ENCODE measurements at places on chromosomes 16 and 17.
A peak's percentile ranks its signal among the peaks of the same experiment; 100 is the strongest.

- DNase-seq, result no peak
Observed at GRCh38 chr17:47208744-47209488, at the start of gene MYL4. Gene MYL4, plus strand, starts transcription at chr17:47209348. Its CDS starts 75 bp downstream, at chr17:47209423.

GRCh38 chr17:35245196-35245486 is 2.3 kb downstream of the SLFN5 start:
- no peak for DNase-seq

DNA sequence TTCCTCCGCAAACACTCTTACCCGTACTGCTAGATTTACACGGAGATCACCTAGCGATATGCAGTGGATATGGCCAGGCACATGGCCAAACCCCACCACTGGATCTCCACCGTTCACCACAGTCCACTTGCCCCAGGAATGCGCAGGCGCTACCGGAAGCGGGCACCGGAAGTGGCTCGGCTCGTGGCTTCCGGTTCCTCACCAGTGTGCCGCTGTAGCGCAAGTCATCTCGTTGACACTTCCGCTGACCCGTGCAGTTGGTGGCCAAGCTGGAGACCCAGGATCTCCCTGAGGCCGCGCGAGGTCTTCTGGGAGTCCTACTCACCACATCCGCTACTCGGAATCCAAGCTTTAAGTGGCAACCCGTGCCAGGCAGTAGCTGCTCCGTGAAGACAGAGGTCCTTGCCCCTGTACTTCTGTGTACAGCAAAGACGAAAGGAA is 11.5 kb downstream of the ZNF597 start:
- DNase-seq, result no peak

- no peak for DNase-seq
Observed at GRCh38 chr16:21943571-21943970, 9.6 kb upstream of the UQCRC2 start.

DNA sequence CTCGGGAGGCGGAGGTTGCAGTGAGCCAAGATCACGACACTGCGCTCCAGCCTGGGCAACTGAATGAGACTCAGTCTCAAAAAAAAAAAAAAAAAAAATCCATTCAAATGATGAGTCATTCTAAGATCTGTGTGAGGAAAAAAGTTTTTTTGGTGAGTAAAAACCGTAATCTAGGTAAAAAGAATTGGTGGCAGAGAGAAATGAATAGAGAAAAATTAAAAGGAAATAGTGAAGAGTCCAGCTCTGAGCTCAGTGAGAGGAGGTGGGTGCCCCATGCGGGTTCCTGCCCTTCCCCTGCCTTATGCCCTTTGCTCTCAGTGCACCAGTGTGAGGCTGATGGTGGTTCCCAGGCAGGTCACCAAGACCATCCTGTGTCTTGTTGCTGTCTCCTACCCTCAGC is 20.9 kb downstream of the GAN start:
- DNase-seq, result no peak

DNA sequence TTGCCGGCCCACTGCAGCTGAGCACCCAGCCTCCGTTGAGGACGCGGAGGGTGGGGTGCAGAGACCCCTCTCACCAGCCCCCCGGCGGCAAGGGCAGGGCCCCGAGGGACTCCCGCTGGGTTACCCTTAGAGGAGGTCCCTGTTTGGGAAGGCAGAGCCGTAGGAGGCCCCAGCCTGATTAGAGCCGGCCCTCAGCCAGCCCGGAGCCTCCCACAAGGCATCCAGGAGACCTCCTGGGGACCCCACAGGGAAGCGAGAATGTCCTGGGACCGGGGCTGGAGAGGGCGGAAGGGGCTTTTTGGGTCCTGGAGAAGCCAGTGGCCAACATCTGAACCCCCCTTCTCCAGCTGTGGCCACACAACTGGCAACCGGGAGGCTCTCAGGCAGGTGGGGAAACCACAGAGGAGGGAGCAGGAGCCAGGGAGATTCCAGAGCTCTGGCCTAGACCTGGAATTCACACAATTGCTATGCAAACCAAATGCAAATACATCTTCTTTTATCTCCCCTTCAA is 21.7 kb upstream of the SP6 start:
- no peak for DNase-seq

- DNase-seq, result no peak
Observed at GRCh38 chr16:57049678-57050077, 42.7 kb upstream of the CPNE2 start.

DNA sequence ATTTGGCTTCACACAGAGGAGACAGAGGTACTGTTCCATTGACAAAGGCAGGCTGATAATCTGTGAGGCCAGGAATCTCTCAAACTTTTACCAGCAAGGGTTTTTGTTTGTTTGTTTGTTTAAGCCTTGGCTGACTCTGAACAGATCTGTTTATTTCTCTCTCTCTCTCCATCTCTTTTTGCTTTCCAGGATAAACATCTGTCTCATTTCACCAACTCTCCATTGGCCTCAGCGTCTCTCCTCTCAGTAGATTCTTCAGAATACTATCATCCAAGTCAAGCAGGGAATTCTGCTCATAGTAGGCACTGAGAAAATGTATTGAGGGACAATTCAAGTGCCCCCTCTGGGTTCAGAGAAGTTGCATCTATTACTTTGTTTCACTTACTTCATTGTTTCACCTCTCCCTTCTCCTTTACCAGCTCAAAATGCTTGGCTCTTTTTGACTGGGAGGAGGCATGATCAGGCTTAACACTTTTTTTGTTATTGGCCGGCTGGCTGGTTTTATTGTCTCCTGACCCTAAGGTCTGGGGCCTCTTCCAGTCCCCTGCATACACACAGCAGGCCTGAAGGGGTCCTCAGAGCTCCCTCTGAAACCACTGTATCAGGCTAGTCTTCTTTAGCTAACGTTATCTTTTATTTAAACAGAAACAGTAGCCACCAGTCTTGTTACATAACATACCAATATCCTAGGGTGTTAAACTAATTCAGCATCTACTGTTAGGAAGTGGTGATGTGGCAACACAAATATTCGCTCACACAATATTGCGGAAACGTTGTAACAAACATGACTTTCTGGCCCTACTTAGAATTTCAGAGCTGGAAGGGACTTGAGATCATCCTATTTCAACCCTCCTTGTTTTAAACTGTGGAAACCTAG is 2.0 kb upstream of the YPEL2 start:
- peak; percentile 68 for DNase-seq

- DNase-seq, result no peak
Observed at GRCh38 chr16:75112734-75113491, 3.7 kb downstream of the LDHD start.

GRCh38 chr16:16127469-16128116 is 95.7 kb downstream of the ABCC6 start:
- peak; percentile 82 for DNase-seq

GRCh38 chr17:50264263-50265113 is 9.8 kb upstream of the TMEM92 start:
- DNase-seq, result no peak

DNA sequence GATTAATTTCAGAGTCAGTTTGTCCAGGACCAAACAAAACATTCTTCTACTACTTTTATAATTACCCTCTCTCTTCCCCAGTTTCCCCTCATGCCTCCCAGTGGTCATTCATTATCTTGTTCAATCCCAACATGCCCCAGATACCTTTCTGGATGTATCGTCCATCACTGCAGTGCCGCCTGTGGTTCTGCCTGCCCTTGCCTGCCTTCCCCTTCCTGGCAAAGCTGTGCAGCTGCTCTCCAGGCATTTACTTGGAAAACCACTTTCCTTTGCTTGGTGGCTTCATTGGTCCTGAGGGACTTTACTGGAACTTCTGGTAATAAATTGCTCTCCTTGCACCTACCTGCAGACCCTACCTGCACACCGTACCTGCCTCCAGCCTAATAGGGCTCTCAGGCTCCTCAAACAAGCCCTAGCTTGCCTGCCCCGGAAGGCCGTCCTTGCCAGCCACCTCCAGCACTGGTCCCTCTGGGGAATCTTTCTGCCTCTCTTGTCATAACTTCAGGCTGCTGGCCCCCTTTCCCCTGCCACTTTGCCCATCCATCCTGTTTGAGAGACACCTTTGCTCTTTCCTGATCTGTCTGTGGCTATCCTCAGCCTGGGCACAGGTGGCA is 19.5 kb upstream of the MSI2 start:
- DNase-seq, result no peak

GRCh38 chr17:3557768-3558583 is at the start of gene TRPV3:
Gene TRPV3, minus strand, starts transcription at chr17:3557812. Its CDS starts 2,962 bp downstream, at chr17:3554850.
- no peak for DNase-seq

DNA sequence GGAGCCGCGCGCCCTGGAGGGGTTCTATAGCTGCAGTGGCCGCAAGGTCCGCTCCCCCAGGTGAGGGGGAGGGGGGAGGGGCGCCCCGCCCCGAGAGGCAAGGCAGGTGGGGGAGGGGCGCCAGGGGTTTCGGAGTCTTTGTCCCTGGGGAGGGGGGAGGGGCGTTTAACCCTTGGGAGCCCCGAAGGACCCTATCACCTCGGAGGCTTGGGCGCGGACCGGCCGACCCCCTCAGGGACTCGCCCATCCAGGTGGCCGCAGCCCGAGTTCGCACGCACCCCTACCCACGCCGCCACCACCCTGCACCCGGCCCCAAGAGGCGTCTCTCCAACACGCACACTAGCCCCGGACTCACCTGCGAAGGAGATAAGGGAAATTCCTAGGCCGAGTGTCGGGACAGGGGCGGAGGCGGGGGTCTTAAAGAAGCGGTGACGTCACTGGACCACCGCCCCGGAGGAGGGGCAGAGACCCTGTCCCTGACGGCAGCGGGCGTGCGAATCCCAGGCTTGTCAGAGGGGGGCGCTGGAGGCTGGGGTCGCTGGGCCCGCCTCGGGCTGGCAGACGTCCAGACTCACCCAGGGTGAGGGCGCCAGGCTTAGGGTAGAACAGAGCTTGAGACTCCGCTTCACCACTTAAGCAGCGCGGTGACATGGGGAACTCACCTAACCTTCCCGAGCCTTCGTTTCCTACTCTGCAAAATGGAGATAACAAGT is at the start of gene CLDN6:
Gene CLDN6, minus strand, starts transcription at position 390 of the 713 bp plus-strand sequence. CDS start 2,162 bp downstream, outside the sequence.
- peak; percentile 61 for DNase-seq

- DNase-seq, result peak; percentile 71
Observed at GRCh38 chr16:87297918-87298631, 19.1 kb downstream of the C16orf95 start.

Measured in HuH-7.5 (cell line).